ENCODE measurements at places on chromosomes 4 and X.

DNA sequence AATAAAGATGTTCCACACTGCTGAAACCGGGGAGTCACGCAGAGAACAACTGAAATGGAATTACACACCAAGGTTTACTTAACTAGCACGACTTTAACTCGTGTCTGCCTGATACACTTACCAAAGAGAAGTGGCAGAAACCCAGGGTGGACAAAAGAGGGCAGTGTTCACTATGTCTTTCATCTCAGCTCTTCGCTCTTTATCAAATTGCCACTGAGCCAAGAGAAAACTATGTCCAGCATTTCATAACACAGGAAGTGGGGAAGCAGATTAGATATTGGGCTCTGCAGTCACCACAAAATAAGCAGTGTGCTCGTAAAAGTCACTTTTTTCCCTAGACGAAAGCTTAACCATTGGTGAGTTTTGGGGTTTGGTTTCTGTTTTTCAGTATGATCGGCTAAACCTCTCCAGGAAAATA is 155.7 kb downstream of the CHIC2 start:
- DNase-seq, result no peak

DNA sequence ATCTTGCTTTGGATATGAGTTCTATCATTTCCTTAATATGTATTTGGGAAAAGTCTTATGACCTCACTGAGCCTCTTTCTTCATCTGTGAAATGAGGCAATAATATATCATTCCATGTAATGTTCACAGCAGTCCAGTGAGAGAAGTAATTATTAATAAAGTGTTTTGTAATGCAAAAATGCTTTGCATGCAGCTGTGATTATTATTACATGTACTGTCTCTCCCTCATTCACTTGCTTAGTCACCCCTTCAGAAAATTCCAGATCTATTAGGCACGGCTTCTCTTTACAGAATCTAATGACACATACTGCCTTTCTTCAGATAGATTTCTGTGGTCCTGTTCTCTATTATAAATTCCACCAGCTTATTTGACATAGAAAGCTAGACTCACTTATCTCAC is 53.5 kb upstream of the FGF13 start:
- DNase-seq, result no peak

GRCh38 chrX:39222346-39223113 is 421.3 kb downstream of the MID1IP1 start:
- DNase-seq, result no peak

DNA sequence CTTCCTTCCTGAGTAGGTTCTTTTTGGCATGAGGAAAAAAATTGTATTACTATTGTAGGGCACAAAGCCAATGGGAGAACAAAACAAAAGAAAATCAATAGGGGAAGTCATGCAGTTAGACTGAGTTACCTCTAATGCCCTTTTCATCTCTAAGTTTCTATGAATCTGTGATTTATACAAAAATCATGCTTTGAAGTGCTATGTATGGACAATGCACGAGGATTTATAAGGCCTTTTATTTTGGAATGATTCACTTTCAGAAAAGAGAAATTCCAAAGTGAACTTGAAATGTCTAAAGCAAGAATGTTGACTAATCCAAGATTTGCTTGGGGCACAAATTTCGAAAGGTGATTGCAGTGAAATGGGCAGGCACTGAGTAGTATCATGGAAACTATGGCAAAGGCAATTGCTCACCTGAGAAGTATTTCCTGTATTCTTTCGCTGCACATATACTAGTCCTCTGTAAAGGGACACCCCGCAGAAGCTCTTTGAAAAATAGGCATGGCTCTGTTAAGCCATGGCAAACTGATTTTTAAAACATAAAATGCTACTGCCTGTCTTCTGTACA is 52.8 kb downstream of the ADGRG4 start:
- no peak for DNase-seq

DNA sequence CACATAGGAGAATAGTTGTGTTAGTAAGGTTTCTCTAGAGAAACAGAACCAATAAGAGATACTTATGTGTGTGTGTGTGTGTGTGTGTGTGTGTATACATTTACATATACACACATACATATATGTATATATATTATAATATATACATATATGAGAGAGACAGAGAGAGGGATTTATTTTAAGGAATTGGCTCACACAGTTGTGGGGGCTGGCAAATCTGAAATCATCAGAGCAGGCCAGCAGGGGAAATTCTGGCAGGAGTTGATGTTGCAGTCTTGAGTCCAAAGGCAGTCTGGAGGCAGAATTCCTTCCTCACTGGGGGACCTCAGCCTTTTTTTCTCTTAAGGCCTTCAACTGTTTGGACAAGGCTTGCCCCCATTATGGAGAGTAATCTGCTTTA is 38.6 kb upstream of the NHS start:
- DNase-seq, result no peak

GRCh38 chr4:122744229-122744628 is 11.7 kb downstream of the BBS12 start:
- DNase-seq, result no peak

- no peak for DNase-seq
Measured at GRCh38 chr4:186416451-186417060, 138.8 kb downstream of the MTNR1A start.
